Activated T-cell treated with anti-CD3 and anti-CD28 coated beads, Interleukin-2, amount 50 U/mL, for 72 hours (primary cell): ENCODE measurements at places on chromosomes 16 and 17. TPM values are rescaled to one million over a fixed set of nuclear protein-coding genes. Genes with fewer than 3 reads are reported as not detected.

DNA sequence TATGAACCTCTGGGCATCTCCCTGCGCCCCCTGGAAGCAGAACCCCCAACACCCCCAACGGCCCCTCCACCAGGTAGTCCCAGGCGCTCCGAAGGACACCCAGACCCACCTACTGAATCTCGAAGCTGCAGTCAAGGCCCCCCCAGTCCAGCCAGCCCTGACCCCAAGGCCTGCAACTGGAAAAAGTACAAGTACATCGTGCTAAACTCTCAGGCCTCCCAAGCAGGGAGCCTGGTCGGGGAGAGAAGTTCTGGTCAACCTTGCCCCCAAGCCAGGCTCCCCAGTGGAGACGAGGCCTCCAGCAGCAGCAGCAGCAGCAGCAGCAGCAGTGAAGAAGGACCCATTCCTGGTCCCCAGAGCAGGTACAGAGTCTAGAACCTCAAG, 1.5 kb downstream of the BCL6B start:
- DNase-seq: no peak

DNA sequence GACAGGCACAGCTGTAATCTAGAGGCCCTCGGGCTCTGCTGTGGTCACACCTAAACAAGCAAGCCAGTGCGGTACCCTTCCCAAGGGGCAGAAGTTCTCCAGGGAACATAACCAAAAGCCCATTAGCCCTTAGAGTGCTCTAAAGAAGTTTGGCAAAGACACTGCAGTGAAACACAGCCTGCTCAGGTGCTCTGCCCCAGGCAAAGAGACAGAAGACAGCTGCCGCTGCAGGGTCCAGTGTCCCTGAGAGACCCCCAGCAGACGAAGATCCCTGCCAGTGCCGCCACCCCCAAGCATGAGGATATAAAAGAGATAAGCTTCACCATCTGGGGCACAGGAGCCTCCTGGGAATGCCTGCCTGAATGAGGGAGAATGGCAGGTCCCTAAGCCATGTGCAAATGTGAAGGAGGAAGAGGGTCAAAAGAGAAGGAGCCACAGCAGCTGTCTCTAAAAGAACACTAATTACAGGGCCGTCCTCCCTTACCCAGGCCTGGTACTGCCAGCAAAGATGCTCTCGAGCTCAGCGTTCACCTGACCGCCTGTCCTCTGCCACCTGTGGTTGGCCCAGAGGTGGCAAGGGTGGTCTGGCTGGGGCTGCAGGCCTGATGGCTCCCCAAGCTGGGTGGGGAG, 29.7 kb downstream of the CUEDC1 start:
- no peak for DNase-seq

- peak; percentile 19 for DNase-seq
Observed at GRCh38 chr17:4583782-4584100, 588 bp upstream of the SMTNL2 start.

GRCh38 chr17:76240461-76241203, at the start of gene RNF157:
RNF157 (minus strand) TSS chr17:76240493; CDS start chr17:76240240, 253 bp downstream.
- peak; percentile 87 for DNase-seq

- DNase-seq: no peak
Observed at GRCh38 chr16:50711862-50712559, 18.6 kb downstream of the NOD2 start.

DNA sequence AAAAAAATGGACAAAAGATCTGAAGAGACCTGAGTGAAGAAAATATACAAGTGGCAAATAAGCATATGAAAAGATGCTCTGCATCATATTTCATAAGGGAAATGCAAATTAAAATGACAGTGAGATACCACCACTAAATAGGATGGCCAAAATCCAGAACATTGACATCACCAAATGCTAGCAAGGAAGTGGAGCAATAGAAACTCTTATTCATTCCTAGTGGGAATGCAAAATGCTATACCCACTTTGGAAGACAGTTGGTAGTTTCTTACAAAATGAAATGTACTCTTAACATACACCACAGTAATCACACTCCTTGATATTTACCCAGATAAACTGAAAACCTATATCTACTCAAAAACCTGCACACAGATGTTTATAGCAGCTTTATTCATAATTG, 33.6 kb downstream of the DHRS7B start:
- DNase-seq: no peak

DNA sequence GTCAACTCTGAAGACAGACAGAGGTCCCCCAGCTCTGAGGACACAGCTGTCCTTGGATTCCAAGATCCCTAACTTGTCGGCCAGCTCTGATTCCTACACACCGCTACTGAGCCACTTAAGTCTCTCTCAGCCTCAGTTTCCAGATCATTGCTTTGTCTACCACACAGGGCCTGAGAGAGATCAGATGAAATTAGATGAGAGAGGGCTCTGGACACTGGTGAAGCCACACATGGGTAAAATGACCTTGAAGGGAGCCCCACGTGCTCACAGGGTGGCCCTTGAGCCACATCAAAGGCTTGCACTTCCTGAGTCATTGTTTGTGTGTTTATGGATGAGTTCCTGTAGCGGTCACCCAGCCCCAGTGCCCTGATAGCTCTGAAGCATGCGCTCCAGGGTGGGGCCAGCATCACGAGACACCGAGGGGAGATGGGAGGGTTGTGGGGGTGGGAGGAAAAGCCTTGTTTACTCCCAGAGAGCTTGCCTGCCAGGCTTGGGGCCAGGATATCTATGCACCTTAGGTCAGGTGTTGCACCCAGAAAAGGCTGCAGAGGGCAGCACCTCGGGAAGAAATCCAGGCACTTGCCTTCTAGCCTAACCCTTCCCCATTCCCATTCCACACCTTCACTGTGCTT, 32.7 kb upstream of the SLC6A2 start:
- no peak for DNase-seq

DNA sequence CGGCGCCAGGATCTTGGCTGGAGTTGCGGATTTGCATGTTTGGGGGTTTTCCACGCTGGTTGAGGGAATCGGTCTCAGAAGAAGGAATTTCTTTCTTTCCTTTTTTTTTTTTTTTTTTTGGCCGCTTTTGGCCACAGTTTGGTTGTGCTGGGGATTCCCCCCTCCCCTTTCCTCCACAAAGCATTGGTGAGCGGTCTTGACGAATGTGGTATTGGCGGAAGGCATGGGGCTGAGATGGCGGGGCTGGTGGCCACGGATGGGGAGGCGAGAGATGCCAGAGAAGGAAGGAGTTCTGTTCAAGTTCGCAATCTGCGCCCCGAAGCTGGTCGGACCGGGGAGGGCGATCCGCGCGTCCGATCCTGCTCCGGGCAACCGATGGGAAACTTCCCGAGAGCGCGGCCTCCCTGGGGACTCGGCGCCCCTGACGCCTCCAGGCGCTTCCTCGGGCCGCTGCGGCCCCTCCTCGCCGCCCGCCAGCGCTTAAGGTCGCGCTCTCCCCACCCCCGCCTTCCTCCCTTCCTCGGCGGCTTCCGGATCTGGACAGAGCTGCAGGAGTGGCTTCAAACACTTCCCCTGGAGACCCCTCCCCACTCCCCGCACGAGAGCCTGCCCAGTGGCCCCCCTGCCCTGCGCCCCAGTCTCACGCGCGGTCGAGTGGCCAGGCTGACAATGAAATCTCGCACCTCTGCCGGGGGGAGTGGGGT, 43.2 kb downstream of the RAI1 start:
- peak; percentile 41 for DNase-seq

- no peak for DNase-seq
Observed at GRCh38 chr17:3669548-3669947, 936 bp downstream of the EMC6 start.

- no peak for DNase-seq
Observed at GRCh38 chr16:27472091-27473020, 70.4 kb downstream of the IL21R start.

CRYM gene
- not detected for total RNA-seq

HASPIN gene
- 25.7 TPM for total RNA-seq

JUP gene
- 0.99 TPM for total RNA-seq

ATP6V0C gene
- total RNA-seq: 94.8 TPM

WIPF2 gene
- total RNA-seq: 31.5 TPM

COASY gene
- 98.2 TPM for total RNA-seq
